ENCODE measurements at places on chromosomes 16 and 17.
A peak's percentile ranks its signal among the peaks of the same experiment; 100 is the strongest.

- no peak for DNase-seq
These were observed 404.6 kb downstream of the SOX9 start for GRCh38 chr17:72525225-72526015.

DNA sequence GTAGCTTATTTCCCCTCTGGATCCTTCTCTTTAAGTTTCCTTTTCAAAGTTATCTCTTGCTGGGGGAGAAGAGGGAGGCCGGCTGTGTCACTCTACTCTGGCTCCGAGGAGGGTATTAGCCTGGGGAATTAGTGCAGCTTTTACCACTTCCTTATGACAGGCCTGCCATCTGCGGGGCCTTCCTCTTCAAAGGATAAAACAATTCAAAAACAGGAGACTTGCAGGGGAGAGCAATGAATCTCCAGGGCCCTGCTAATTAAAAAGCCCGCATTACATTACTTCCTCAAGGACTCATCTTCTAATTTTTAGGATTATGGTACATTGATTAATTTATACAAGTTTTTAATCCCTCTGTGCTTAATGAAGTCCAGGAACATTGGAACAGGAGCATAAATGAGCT is 190.9 kb upstream of the CDH5 start:
- DNase-seq = no peak

DNA sequence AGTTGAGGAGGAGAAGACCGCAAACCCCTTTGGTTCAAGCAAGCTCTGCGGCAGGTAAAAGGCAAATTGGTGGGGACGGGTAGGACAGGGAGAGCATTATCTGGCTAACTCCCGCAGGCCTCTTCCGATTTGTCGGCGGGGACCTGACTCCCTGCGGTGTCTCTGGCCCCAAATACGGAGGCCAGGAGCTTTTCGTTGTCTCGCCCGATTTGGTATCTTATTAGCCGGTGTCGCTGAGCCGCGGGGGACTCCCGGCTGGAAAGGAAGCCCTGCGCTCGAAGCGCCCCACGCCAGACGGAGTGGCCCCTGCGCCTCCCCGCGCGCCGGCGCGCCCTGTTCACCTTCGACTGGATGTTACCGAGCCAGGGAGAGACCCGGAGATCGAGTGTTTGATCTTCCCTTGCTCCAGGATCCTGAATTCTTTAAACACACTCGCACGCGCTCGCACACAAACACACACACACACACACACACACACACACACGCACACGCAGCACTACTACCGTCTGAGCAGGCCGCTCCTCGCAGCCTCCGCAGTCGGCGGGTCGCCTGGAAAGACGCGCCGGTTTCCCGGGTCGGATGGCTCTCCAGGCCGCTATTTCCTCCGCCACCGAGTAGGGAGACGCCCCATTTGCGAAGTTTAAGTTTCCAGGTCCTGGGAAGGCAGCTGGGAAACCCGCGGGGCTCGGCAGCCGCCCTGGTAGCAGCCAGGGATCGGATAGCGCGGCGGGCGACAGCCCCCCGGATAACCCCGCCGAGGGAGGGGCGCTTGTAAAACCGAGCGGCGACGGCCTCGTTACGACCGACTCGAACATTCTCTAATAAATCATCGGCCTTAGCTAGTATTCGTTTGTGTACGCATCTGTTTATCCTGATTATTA is 3.3 kb downstream of the PRAC1 start:
- no peak for DNase-seq

GRCh38 chr17:41360296-41360995 is 9.2 kb downstream of the KRT33B start:
- no peak for DNase-seq

GRCh38 chr17:63390090-63390489 is 56.0 kb downstream of the CYB561 start:
- DNase-seq = no peak

DNA sequence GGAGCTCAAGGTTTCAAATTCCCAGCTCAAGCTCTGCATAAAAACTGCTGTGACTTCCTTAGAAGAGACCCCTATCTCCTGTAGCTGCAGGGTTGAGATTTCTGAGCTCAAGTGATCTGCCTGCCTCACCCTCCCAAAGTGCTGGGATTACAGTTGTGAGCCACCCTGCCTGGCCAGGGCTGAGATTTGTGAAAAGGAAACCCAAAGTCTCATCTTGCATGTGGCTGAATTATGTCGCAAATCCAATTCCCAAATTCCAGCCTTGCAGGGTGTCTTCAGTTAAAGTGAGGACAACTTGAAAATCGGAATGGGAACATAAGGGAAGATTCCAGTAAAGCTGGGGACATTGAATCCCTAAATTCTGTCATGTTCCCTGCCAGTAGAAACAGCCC is 14.2 kb upstream of the CETP start:
- DNase-seq = no peak

DNA sequence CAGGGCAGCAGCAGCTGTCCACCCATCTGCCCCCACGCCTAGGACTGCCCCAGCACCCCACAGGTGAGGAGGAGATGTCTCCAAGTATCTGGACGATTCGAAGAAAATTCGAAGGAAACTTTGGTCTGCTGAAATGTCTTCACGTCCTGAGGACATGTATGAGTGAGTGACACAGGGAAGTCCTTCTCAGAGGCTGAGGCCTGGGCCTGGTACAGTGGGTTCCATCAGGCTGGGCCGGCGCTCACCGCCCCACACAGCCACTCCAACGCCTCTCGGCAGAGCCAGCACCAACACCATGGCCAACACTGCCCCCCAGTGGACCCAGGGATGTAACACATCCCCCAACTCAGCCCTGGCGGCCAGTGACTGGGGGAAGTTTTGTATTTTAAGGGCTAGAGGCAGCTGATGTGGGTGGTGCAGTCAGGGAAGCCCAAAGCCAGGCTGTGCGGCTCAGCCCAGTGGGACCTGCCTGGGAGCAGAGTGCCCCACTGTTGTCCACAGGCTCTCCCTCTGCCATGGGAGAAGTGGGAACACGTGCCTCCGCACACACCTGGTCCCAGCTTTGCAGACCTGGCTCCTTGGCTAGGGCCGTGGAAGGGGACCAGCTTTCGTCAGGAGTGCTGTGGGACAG is 55.8 kb upstream of the FASN start:
- peak; percentile 71 for DNase-seq

- no peak for DNase-seq
These were observed 20.3 kb downstream of the PITPNM3 start for GRCh38 chr17:6536053-6536452.

DNA sequence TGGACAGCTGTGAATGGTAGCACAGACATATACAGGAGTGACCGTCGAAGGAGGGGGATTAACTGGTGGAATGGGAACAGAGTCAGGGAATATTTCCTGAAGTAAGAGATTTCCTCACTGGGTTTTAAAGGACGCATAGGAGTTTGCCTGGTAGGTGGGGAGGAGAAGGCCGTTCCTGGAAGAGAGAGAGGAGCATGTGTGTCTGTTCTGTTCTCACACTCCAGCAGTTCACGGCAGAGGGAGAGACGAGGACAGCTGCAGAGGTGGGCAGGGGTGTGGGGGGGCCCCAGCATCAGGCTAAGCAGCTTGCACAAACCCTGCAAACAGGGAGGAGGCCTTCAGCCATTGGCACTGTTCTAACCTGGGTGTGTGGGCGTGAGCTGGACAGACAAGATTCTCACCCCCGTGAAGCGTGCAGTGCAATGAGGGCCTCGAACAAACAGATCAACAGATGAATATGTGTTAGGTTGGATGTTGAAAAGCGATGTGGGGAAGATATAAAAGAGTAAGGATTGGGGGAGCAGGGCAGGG is 85.3 kb upstream of the GSE1 start:
- DNase-seq = no peak

DNA sequence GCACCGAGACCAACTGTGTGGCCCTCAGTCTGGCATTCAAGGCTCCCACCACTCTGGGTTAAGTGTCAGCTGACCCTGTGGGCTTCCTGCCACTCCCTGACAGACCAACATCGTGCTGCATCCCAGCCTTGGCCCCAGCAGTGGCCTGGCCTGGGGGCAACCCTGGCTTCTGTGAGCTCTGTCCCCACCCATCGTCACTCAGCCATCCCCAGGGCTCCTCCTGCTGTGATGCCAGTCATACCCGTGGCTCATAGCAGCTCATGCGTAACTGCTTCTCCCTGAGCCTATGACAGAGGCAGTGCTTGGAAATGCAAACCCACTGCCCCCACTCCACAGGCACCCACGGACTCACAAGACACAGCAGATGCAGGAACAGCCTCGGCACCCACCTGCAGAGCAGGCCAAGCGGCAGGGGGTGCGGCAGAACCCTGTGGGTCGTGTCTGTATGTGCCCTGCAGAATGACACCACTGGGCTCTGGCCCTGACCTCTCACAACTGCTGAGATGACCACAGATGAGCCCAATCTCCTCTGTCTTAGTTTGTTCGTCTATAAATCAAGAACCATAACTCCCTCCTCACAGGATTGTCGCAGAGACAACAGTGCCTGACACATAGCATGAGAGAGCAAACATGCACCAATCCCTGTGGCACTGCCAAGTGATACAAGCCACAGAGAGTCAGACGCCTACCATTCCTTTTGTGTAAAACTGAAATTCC is 26.6 kb downstream of the PIEZO1 start:
- DNase-seq = peak; percentile 42

- DNase-seq = no peak
These were observed 12.5 kb downstream of the NTAN1 start for GRCh38 chr16:15043344-15043743.

- DNase-seq = no peak
These were observed 64.3 kb downstream of the TUBD1 start for GRCh38 chr17:59828478-59828760.

DNA sequence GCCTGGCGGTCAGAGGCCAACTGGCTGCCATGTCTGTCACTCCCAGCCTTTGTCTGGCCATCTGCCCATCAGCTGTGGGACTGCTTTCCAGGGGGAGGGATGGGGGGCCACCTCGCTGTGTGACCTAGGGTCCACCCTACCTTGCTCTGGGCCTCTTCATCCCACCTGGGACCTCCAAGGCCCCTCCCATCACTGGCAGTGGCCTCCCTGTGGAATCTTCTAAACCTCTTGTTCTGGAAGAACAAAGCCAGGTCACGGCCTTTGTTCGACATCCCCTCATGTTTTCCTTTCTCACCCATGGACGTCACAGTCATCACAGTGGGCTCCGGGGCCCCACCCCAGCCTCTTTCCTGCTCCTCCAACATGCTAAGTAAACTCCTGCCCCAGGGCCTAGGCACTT is 24.0 kb downstream of the SPNS2 start:
- no peak for DNase-seq

DNA sequence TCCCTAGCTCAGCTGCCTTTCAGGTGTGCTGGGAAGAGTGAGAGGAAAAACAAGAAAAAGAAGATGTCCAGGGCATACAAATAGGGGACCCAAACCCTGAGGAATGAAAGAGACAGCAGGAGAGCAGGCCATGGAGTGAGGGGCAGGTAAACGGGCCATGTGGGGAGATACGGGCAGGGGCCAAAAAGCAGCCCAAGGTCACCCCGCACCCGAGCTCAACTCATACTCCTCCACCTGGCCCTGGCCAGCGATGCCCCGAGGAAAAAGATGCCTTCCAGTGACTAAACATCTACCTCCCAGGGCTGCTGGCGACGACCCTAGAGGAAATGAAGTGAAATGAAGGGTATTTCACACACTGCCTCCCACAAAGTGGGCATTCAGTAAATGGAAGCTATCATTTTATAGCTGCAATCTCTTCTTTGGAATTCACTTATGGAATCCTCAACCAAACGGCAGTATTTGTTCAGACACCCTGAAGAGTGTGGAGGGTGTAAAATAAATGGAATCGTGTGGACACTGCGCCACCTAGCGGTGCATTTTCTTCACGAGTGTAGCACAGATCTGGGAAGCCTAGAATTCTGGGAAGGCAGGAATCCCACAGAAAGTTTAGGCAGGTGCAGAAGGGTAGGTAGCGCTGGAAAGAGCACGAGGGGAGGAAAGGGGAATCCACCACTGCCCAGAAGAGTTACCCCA is 14.9 kb downstream of the ELAC2 start:
- peak; percentile 67 for DNase-seq

GRCh38 chr17:2406903-2407790 is 6.3 kb upstream of the MNT start:
- DNase-seq = no peak

DNA sequence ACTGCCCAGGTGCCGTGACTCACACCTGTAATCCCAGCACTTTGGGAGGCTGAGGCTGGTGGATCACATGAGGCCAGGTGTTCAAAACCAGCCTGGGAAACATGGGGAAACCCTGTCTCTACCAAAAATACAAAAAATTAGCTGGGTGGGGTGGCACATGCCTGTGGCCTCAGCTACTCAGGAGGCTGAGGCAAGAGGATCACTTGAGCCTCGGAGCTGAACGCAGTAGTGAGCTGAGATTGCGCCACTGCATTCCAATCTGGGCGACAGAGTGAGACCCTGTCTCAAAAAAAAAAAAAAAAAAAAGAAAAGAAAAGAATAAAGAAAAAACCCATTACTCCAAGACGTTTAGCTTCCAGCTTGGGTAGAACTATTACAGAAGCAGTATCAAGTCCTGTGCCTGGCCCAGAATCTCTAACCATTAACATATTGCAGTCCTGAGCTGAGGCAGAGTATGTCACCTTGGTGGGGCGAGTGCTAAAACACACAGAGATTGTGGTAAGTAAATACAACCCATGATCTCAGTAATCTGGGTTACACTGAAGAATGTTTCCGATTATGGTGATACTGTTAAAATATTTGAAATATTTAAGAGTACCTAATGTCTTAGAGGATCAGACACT is 23.2 kb upstream of the CFAP20 start:
- no peak for DNase-seq

DNA sequence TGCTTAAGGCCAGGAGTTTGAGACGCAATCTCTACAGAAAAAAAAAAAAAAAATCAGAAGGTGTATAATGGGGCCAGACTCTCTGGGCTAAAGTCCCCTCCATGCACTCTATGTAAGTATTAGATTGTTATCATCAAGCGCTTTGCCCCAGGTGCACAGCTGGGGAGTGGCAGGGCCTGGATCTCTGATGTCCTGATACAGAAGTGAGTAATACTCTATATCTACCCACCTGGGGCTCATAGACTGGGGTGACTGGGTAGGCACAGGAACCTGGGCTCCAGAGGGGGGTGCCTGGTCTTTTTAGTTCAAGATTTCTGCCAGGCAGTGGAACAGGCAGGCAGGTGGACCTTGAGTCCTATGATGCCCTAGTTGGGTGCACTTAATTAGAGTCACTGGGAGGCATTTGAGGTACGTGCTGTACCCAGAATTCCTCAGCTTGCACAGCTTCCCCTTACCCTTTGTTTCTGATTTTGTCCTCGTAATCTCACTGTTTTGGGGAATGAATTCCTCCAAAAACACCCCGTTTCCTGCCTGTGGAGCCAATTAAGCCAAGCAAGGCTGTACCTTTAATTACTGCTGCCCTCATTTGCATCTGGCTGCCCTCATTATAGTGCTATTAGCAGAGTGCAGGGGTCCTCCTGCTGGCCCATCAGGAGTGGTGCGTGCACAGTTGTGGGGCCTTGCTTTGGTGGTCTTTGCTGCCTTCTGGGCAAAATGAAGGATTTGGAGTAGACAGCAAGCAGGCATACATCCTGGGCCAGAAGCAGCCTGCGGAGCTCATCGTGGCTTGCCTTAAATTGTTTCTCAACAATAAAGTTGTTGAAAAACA is 239.0 kb downstream of the SNX29 start:
- DNase-seq = peak; percentile 72

DNA sequence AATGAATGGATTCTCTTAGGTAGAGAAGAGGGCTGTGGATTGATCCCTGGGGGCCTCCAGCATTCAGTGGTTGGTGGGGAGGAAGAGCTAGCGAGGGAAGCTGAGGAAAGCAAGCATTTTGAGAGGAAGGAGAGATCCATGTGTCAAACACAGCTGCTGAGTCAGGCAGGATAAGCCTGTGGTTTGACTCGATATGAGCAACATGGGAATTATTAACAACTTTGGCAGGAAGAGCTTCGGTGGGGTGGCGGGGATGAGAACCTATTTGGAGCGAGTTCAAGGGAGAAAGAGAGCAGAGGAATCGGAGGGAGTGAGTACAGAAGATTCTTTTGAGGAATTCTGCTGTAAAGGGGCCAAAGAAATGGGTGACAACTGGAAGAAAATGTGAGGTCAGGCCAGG is 59.5 kb upstream of the CDC42EP4 start:
- no peak for DNase-seq
